ENCODE measurements at places on chromosomes 1 and 21.

DNA sequence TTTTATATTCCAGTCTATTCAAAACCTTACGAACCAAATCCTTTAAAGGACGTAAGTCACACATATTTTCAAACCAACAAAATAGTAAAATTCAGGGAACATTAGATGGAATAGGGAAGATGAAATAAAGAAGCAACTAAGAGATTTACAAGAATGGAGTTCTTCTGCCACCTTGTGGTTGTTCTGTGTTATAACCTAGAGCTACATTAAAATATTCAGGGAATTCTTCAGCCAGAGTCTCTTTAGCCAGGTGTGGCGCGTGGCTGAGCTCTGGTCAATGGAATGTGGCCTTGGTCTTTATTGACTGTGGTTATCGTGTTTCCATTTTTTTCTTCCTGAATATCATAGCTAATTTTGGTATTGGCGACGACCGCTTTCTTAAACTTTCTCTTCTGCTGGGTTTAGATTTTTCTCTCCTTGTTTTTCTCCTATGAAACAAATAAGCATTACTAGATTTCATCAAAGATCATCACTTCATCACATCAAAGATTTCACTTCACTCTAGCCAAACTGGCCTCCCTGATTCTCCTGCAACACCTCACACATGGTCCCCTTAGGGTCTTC lies 221.3 kb downstream of the MRPL39 start:
- no peak for DNase-seq

GRCh38 chr1:216390956-216391355 lies 32.3 kb downstream of the USH2A start:
- no peak for DNase-seq

- no peak for DNase-seq
These were observed 8.8 kb downstream of the CCDC24 start for GRCh38 chr1:44000122-44000665.

- no peak for DNase-seq
These were observed 5.5 kb downstream of the AP4B1 start for GRCh38 chr1:113899111-113899510.

GRCh38 chr1:23116921-23117699 lies 51.5 kb downstream of the LUZP1 start:
- DNase-seq: no peak

GRCh38 chr1:206866062-206866461 lies 639 bp downstream of the IL20 start:
- no peak for DNase-seq

- no peak for DNase-seq
These were observed 575 bp downstream of the RRAGC start for GRCh38 chr1:38858833-38859560.

DNA sequence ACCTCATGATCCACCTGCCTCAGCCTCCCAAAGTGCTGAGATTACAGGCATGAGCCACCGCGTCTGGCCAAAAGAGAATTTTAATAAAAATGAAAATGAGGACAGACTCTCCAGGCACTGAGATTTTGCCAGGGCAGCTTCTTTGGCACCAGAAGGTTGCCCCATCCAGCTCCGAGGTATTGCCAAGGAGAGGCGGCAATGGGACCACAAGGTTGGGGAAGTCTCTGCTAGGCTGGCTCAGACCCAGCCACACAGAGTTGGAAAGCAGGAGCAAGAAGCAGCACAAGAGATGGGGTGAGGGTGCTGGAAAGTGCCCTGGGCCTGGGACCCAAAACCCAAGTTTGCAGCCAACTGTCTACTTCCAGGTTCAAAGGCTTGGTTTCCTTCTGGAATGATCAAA lies 200.9 kb downstream of the HHIPL2 start:
- no peak for DNase-seq

- no peak for DNase-seq
These were observed 27.6 kb downstream of the GPR88 start for GRCh38 chr1:100565533-100565932.

DNA sequence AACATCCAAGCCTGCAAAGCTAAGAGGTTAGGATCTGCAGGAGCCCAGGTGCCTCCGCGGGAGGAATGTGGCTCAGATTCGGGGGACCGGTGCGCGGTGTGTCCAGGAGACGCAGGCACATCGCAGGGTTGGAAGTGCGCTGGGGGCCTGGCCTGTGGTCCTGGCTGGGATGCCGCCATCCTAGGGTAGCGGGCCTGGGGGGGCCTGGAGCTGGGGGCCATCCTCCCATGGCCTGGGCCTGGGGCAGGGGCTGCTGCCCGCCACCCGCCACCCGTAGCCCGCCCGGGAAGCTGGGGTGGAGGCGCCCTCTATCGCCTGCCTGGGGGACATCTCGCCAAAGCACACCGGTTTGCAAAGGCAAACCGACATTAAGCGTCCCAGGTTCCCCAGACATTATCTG lies 170.6 kb upstream of the ARHGEF16 start:
- DNase-seq: no peak

All from AG04449 (cell line).